ENCODE measurements at places on chromosomes 12 and 14.

GRCh38 chr14:48723841-48724495, 862.2 kb downstream of the RPS29 start:
- no peak for DNase-seq

DNA sequence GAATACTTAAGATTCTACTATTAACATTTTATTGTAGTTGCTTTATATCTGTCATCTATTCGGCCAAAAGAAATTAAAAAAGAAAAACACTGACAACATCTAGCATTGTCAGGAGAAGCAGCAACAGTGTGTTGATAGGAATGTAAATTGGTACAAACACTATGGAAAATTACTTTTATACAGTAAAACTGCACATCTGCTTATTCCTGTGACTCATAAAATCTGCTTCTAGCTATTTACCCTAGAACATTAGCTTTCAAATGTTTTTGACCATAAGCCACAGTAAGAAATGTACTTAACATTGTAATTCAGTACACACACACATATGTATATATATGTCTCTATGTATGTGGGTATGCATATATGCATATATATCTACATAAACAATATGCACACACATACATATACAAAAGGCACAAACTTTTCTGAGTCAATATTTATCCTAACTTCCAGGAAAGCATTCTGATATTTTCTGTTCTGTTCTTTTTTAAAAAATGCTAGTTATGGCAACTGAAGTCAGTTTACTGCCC, 278.9 kb upstream of the GARIN2 start:
- DNase-seq: no peak

GRCh38 chr12:6852651-6853354, 853 bp downstream of the USP5 start:
- DNase-seq: peak; percentile 79

GRCh38 chr12:64088431-64089349, 133.4 kb downstream of the KICS2 start:
- DNase-seq: no peak

DNA sequence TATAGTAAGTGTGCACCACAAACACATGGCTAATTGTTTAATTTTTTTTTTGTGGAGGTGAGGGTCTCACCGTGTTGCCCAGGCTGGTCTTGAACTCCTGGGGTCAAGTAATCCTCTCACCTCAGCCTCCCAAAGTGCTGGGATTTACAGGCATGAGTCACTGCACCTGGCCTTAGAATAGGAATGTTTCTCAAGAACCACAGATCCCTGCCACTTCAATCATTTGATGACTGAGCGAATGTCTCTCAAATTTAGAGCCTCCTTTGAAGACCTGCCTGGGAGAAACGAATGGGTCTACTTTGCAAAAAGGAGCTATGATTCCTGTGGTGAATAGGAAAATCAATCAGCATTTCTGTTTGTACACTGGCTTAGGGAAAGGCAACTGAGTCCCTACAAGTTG, 33.5 kb upstream of the CHST11 start:
- no peak for DNase-seq

- DNase-seq: no peak
Measured at GRCh38 chr12:64890873-64891468, 66.5 kb downstream of the TBC1D30 start.

DNA sequence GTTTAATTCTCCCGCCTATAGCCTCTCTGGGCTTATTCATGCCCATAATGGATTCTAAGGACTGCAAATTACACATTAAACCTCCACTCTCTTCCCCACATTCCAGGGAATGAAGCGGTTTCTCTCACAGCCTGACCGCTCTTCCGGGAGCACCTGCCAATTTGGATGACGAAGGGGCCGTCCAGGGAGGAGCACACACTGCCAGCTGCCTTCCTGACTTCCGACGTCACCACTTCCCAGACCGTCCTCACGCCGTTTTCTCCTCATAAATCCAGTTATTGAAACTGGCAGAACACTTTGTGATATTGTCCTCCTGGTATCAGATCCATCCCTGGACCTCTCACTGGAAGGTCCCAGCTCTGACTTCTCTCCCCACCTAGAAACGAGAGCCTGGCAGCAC, 87.6 kb downstream of the GCH1 start:
- DNase-seq: no peak

GRCh38 chr12:94174576-94174975, 26.2 kb downstream of the PLXNC1 start:
- DNase-seq: peak; percentile 62

- no peak for DNase-seq
Measured at GRCh38 chr12:52264435-52264825, 10.0 kb upstream of the KRT86 start.

GRCh38 chr12:94961911-94962310, 41.6 kb downstream of the NDUFA12 start:
- no peak for DNase-seq

DNA sequence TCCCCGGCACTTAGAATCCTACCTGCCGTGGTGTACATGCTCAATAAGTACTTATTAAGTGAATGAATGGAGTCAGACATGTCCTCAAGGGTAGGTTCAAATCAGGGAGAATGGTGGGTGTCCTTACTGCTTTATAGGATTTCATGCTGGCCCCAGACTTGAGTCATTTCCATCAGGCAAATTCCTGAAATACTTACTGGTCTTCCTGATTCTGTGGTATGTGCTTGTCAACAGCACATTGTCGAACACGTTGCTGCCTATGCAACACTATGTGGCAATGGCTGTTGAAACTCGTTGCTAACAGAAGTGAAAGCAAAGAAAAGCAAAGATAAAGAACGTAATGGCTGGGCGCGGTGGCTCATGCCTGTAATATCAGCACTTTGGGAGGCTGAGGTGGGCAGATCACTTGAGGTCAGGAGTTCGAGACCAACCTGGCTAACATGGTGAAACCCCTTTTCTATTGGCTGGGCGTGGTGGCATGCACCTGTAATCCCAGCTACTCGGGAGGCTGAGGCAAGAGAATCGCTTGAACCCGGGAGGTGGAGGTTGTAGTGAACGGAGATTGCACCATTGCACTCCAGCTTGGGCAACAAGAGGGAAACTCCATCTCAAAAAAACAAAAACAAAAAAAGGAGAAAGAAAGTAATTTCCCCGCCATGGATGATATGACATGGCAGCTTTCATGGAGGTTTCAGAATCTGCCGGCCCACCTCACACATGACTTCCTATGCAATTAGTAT, 214.9 kb downstream of the ZFP36L1 start:
- DNase-seq: no peak

DNA sequence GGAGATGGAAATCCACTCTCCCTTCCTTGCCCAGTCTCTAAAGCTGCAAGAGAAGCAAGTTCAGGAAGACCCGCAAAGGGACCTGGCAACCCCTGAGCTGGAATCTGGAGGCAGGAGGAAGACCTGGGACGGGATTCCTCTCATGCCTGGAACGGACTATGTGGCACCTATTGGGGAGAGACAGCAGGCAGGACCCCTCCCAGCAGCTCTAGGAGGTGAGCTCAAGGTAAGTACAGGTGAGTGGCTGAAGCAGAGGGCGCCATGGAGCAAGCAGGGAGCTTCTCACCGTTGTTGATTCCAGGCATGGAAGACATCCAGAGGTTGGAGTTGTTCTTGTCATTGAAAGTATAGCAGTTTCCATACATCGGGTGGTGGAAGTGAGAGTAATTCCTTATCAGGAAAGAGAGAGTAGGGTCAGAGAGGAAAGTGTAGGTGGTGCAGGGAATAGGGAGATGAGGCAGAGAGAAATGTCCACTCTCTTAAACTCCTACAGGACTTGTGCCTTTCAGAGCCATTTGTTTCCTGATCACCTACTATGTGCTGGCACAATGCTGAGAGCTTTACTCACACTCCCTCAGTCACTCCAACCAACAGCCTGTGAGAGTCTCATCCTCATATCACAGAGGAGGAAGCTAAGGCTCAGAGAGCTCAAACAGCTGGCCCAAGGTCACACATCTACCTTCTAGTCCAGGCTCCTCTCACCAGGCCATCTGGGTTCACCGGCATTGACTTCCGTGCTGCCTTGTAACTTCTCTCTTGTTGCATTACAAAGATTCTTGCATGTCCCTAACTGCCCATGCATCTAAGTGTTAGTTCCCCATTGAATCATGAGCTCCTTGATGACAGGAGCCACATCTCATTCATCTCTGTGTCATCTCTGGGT, 13.9 kb upstream of the TNFRSF1A start:
- DNase-seq: no peak

DNA sequence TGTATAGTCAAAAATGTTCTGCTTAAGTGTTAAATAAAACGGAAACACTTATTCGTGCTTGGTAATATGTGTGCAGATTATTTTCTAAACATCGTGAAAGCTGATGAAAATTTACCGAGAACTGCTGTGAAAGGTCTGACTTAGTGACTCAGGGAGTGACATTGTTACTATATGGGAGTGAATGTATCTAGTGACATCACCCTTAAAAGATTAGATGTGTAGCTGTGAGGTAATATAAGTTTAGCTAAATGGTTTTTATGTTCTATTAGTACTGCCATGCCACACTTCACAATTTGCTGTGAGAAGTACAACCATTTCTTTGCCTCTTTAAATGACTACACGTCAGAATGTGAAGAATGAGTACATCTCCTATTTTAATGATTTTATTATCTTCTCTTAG, 1.3 kb downstream of the COX8C start:
- DNase-seq: no peak

DNA sequence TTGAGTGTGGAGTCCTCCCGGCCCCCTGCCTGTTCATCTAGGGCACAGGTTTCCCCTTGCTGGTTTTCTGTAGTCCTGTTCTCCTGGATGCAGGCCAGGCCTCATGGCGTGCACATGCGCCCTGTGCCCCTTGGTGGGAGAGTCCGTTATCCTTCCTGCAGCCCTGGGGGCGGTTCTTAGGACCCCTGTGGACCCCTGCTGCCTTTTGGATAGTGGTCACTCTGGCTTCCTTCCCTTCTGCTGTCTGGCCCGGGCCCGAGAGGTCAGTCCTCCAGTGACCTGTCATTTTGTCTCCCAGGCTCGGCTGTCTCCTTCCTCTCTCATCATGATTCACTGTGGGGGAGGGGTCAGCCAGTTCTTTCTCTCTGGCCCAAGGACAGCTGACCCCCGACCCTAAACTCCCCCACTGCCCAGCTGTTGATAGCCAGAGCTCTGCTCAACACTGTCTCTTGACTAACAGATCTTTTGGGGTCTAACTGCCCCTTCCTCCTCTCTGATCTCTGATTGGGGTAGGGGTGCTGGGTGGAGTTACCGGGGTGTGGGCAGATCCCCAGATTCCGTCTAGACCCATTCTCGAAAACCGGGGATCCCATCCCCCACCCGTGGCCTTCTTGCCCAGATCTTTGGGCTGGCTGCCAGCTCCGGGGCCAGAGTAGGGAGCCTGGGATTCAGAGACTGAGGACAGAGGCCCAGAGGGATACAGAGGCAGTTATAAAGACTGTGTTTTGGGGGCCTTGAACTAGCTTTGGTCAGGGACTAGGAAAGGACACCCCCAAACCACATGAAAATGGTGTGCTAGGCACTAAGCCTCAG, 7.0 kb downstream of the CCND2 start:
- DNase-seq: no peak

DNA sequence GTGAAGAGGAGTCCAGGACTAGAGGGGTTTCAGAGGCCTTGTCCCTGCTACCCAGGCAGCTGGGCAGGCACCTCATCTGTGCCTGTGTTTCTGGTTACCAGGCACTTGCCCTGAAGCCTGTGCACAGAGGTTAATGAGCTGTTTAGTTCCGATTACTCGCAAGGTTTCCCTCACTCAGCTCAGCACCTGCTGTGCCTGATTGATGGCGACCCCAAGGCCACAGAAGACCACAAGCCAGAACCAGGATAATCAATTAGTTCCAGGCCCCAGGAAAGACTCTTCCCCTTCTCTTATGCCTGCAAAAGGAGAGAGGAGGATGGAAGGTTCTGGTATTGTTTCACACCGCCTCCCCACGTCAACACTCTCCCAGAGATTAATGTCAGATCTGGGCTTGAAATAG, 88.8 kb upstream of the NOS1 start:
- DNase-seq: no peak

DNA sequence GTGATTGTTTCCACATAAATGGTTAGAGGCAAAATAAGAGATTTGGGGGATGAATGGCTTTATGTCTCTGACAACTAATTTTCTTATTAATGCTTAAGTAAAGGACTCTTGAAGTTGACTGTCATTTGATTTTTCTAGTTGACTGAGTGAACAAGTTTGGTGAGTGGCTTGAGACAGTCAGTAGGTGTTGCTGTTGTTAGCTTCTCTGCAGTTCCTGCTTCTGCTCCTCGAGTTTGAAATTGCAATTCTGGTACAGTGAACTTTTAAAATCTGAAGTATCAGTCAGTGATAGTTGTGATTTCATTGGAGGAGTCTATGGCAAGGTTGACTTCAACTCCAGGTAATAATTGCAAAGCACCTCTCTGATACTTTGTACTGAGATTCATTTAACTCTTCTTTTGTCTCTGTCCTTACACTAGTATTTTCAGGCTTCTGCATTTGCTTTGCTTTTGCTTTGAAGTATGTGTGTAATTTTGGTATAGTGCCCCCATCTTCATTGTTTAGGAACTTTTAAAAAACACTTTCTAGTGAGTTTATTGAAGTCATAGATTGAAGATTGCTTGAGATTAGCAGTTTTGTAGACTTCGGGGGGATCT, 415.5 kb downstream of the PCNX1 start:
- DNase-seq: peak; percentile 25

DNA sequence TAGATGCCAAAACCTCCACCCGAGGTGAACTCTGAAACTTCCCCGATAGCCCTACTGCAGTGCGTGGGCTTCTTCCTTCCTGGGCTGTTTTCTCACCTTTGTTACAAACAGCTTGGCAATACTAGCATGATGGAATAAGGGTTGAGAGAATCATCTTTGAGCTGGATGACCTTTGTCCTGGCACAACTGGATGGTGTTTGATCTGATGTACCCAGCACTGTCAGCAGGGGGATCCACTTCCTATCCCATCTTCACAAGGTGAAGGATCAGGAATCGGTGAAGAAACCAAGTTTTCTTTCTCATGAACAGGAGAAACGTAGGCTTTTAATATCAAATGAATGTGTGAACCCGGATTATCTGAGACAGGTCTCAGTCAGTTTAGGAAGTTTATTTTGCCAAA, 19.5 kb upstream of the LRRC10 start:
- no peak for DNase-seq

DNA sequence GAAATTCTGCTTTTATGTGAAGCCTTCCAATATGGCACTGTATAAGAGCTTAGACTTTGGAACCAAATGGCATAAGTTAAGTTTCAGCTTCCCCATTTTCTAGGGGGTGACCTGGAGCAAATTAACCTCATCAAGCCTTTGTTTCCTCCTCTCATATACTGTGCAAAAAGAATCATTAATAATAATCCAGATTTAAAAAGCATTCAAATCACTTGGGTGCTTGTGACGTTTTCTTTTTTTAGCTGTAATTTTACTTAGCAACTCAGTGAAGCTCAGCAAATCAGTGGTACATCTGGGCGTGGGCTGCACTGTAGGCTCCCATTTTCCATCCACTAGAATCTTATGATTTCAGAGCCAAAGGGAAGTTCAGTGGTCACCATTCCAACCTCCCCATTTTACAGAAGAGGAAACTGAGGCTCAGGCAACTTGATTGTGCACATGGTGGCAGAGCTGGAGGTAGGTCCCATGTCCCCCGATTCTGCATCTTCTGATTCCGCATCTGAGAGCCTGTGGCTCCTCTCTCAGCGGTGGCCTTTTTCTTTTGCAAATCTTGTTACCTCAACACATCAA, 131.2 kb downstream of the SNAPC1 start:
- DNase-seq: no peak

GRCh38 chr12:104220931-104221330, 5.4 kb downstream of the TXNRD1 start:
- DNase-seq: no peak

GRCh38 chr14:60226298-60226697, 22.7 kb upstream of the PPM1A start:
- DNase-seq: no peak

All from activated CD4-positive, alpha-beta memory T cell treated with anti-CD3 and anti-CD28 coated beads, Interleukin-2, amount 10 ng/mL, durations not matched to agents 7 days and 5 days (primary cell).